ENCODE measurements at places on chromosomes 6 and 20.

- no peak for DNase-seq
Measured at GRCh38 chr6:15234068-15234758, 11.7 kb upstream of the JARID2 start.

- no peak for DNase-seq
Measured at GRCh38 chr20:8126841-8127378, 5.2 kb upstream of the PLCB1 start.

- DNase-seq: no peak
Measured at GRCh38 chr6:56570413-56571359, 72.0 kb downstream of the DST start.

DNA sequence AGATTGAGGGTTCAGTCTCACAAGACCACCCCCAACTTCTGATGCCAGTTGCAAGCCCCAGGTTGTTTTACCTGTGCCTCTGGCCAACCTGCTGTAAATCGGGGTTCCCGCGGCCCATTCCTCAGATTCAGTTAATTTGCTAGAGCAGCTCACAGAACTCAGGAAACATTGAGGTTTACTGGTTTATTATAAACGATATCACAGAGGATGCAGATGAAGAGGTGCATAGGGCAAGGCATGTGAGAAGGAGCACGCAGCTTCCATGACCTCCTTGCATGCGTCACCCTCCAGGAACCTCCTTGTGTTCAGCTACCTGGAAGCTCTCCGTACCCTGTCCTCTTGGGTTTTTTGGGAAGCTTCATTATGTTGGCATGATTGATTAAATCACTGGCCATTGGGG is 66.0 kb upstream of the CDKAL1 start:
- no peak for DNase-seq

DNA sequence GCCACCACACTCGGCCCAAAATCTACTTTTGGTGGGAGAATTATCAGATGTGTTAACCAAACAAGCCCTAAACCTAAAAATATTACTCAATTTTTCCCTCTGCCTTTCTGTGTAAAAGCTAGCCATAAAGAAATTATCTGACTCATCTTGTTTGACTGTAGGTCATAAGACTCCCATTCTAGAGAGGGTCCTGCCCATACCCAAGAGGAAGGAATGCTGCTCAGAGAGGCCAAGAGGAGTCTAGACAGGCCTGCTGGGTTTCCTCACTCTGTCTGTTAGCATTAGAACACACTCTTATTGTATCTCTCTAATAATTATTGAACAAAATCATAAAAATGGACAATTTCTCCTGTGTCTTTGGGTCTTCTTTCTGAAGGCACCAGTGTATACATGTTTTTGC is 26.1 kb downstream of the C6orf141 start:
- no peak for DNase-seq

DNA sequence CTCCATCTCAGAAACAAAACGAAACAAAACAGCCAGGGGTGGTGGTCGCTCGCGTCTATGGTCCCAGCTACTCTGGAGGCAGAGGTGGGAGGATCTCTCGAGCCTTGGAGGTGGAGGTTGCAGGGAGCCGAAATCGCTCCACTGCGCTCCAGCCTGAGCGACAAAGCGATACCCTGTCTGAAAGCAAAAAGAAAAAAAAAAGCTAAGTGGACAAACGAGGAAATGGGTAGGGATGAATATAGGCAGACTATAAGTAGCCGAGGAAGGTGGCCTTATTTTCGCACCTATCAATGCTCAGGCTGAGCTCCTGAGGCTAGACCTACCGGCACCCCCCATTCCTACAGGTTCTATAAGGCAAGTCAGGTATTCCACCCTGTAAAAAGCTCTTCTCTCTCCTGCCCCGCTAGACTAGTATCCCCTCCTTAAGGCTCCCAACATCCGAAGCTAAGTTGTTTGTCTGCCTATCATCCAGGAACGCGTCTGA is 650 bp upstream of the CASP8AP2 start:
- DNase-seq: no peak

- peak; percentile 75 for DNase-seq
Measured at GRCh38 chr6:32609731-32610640, 20.3 kb upstream of the HLA-DRB1 start.

DNA sequence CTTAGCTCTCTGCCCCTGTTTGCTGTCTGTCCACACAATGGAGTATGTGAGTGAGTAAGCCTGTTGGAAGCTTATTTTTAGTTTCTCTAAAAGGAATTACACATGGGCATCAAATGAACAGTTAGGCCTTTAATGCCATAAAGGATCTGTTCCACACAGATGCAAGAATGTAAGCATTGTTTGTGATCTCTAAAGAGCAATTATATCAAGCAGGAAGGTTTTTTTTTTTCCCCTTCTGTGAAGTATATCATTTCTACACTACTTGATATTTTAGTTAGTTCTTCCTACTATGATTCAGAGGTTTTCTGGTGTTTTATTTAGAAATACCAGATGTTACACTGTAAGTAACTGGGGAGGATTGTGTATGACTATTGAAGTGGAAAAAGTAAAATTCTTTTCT is 627.5 kb downstream of the COL12A1 start:
- peak; percentile 61 for DNase-seq

DNA sequence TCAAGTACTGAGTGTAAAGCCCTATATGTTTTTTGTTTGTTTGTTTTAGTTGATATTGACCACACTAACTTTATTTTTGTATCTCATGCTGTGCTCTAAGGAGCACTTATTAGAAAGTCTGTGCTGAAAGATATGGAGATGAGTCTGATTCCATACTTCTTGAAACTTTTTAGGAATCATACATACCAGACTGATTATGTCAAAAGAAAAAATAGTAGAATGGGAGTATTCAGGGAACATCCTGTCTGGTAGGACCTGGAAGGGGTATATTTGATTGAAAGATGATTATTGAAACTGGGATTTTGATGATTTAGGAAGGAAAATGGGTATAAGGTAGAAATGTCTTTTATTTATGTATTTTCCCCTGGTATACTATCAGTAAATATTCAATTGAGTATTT is 111.4 kb downstream of the QKI start:
- no peak for DNase-seq

GRCh38 chr20:24598996-24599395 is 129.6 kb downstream of the SYNDIG1 start:
- DNase-seq: no peak

DNA sequence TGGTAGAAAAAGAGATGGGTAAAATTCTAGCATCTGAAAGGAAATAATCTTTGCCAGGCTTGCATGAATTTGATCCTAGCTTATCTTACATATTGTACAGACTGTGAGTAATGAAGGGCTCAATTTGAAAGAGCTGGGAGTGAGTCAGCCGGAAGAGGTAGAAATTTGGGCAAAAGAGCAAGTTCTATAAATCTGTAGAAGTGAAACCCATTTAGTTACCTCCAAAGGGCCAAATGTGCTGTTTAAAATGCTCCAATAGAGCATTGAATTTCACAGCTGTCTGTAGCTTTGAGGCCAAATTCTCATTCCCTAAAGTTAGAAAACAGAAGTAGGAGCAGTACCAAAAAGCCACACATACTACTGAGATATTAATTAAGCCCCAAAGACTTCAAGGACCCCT is 466.1 kb downstream of the BTBD3 start:
- no peak for DNase-seq

DNA sequence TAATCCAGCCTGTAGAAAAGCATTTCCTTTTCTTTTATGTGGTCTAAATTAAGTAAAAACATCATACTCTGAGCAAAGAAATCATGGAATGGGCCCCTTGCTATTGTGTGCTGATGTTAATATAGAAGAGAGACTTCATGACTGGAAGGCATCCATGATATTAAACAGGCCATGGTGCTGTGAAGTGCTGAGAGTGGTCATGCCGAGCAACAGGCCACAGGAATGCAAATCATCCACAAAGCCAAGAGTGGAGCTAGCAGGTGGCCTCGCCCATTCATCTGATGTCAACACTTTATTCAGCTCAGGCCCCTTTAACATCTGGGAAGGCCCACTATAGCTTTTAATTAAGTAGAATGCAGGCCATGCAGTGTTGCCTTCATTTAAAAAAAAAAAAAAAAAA is 115.2 kb upstream of the HMGCLL1 start:
- peak; percentile 63 for DNase-seq

DNA sequence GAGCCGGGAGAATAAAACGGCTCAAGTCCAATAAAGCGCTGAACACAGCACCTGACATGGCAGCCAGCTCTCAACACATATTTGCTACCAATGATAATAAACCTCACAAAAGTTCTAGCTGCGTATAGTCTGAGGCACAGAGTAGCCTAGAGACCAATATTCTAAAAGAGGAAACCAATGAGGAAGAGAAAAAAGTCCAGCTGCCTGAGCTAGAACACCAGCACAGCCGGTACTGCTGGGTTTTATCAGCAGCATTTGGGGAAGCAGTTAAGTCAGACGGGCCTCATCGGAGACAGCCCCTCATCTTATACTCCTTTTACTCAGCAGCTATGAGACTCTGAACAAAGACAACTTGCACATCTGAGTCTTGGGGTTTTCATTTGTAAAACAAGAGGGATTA is 2.4 kb upstream of the RTF2 start:
- DNase-seq: no peak

GRCh38 chr20:6705106-6705766 is 62.2 kb upstream of the BMP2 start:
- DNase-seq: no peak

Data from skeletal muscle cell (primary cell).